Renal pelvis (tissue), 12 donors: ENCODE measurements at places on chromosomes 4 and X. TPM values are rescaled to one million over a fixed set of nuclear protein-coding genes. Genes with fewer than 3 reads are reported as not detected.

DNA sequence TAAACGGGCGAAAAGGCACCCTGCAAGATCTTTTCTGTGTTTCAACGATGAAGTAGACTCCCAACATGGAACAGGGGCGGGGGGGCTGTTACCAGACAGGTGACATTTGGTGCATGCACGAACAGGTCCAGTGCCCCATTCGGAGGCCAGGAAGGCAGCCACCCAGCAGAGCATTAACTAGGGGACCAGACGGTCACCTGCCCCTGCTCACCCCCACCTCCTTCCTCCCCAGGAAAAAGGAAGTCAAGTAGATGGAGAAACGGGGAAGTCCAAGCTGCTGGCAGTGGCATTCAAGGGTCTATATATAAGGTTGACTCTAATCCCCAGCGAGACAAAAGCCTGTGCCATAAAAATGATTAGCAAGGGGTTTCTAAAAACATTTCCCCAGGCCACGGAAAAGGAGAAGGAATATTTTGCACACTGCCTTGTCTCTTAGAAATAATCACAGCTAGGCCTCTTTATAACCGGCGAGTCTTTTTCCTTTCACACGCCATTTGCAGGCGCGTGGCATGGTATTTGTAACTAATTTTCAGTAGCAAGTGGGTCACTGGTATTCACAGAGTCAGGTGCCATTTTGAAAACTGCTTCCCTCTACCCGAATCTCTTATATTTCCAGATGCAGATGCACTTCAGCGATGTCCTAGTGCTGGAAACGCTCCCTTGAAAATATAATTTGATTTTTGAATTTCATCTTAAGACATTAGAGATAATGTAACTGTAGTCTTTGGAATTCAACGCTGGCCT lies 1.2 kb upstream of the TMSB4X start:
- DNase-seq: no peak

DNA sequence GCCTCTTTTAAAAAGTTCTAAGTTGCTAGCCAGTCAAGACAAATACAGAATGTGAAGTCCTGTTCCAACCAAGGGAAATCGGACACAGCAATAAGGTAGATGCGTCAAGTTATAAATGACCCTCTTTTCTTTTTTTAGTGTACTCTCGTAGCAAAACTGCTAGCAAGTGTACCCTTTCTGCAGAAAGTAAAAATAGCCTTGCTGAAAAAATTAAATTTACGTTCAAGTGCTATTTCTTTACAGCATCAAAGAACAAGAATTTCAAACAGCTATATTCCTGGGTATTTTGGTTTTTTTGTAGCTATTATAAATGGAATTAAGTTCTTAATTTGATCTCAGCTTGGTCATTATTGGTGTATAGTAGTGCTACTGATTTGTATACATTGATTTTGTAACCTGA lies 119.2 kb downstream of the NAA11 start:
- no peak for DNase-seq

GRCh38 chr4:172786039-172786792 lies 382.4 kb upstream of the GALNT7 start:
- peak; percentile 57 for DNase-seq

DNA sequence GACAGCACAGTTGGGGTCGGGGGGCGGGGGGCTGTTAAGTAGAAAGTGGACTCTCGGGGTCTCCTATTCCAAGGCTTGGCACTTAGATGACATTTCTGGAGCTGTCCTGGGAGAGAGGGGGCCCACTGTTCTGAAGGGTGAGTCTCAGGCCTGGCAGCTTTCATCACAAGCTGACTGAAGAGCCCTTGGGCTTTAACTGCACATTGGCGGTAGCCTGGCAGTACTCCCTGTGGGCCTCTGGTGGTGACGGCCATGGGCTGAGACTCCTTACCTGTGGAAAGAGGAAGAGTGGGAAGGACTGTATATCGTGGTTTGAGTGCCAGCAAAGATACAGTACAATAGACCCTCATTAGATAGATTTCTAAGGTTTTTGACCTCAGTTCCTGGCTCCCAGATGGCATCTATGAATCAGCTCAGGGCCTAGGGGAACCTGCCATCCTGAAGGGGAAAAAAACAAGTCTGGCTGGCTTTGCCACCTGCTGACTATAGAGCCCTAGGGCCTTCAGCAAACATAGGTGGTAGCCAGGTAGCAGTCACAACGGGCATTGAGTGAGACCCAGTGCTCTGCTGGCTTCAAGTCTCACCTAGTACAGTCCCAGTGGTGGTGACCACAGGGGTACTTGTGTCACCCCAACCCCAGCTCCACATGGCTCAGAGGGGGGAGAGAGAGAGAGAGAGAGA lies 87.9 kb downstream of the ANKRD17 start:
- DNase-seq: no peak

- no peak for DNase-seq
Measured at GRCh38 chr4:41144040-41144379, 70.3 kb downstream of the APBB2 start.

DNA sequence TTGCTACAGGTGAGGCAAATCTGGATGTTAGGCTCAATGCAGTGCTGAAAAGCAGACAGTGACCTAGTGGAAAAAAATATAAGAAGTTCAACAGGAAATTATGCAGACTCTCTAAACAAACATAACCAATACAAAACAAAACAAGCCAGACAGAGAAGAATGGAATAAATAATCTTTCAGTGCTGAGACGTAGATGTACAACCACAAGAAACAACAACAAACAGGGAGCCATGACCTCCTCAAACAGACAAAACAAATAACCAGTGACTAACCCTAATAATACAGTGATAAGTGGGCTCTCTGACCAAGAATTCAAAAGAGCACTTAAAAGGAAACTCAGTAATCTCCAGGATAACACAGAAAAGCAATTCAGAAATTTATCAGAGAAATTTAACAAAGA lies 239.3 kb downstream of the SLC39A8 start:
- DNase-seq: no peak

- no peak for DNase-seq
Measured at GRCh38 chrX:66015900-66016689, 23.8 kb downstream of the VSIG4 start.

Gene MAP9
- 32.2 TPM for polyA plus RNA-seq

GRCh38 chr4:107870916-107871786 lies 46.4 kb downstream of the SGMS2 start:
- no peak for DNase-seq

DNA sequence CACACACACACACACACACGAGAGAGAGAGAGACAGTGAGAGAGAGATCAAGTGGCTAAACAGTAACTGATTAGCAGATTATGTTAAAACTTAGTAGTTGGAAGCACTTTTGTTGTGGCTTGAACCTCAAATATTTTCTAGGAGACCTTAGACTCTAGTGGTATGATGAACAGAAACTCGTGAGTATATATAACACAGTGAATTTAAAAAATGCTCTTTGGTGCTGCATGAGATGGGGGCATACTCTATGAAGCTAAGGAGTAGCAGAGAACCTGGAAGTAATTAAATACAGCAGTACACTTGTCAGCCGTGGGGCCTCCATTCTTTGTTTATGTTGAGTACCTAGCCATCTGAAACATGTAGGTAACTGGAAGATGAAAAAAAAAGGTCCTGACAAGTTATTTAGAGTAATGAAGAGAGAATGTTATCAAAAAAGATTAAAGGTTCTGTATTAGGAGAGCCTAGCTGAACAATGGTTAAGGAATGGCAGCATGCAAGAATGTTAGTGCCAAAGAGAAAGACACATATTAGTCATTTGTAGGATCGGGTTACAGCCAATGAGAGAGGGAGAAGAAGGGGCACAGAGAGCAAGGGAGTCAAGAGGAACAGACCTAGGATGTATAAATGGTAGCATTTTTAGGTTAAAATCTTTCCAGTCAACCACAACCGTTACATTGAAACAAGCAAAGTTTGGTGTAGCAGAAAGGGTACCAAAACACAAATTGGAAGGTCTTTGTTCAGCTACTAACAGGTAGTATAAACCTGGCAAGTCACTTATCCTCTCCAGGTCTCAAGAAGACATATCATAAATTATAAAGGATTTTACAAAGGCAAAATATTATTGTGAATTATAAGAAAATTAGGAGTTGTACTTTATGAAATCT lies 316.7 kb upstream of the DIPK2B start:
- DNase-seq: no peak

Gene HTN3
- polyA plus RNA-seq: not detected

DNA sequence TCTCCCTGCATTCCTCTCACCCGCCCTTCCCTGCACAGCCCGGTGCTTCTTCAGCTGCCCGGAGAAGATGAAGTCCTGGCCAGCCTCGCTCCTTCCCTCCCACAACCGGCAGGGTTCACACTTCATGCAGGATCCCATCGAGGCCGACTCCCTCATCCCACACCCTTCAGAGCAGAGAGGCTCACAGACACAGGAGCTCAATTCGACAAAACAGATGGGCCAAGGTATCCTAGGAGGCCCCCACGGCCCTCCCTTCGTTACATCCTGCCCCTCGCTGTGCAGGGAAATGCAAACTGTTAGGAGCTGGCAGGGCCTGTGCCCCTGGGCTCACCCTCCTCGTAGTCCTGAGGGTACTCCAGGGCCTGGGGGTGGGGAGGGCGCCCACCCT lies 238.1 kb downstream of the DHRSX start:
- no peak for DNase-seq

DNA sequence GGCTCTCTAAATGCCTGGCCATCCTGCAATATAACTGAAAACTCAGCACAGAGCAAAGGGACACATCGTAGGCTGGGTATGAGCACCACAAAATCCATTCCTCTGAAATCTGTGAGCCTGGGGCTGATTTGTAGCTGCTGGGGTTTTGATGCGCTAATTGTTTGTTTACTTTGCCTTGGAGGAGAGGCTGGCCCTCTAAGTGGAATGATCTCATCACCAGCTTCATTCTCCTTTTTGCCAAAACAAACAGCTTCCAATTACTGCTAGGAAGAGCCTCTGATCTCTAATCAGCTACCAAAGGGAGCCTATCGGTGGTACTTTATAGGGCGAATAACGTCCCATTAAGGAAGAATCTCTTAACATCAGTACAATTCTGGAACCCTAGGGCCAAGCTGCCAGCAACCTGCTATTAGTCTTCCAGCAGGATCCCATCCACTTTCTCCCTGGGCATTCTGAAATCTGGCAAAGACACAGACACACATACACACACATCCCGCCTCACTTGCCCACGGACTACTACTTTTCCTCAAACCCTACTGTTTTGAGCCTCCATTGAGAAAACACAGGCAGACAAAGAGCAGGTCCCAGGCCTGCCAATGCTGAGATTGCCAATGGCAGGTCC lies 5.8 kb downstream of the ANOS1 start:
- no peak for DNase-seq

Gene HEPH
- 45.9 TPM for polyA plus RNA-seq

Gene NPFFR2
- polyA plus RNA-seq: 1.9 TPM

Gene FAM184B
- 0.77 TPM for polyA plus RNA-seq

Gene CENPI
- 7.9 TPM for polyA plus RNA-seq

Gene LDB2
- polyA plus RNA-seq: 79.8 TPM

Gene KLB
- 0.18 TPM for polyA plus RNA-seq

GRCh38 chr4:67160394-67160793 lies 384.9 kb downstream of the CENPC start:
- peak; percentile 3 for DNase-seq

Gene GPC3
- 934 TPM for polyA plus RNA-seq

GRCh38 chrX:151393514-151393913 lies 3.5 kb upstream of the VMA21 start:
- DNase-seq: no peak

- DNase-seq: no peak
Measured at GRCh38 chrX:110448459-110448858, 89.8 kb downstream of the RTL9 start.

GRCh38 chrX:10239611-10240064 lies 82.9 kb downstream of the CLCN4 start:
- DNase-seq: no peak

Gene ODAPH
- polyA plus RNA-seq: 0.51 TPM

Gene BMX
- polyA plus RNA-seq: 0.34 TPM

DNA sequence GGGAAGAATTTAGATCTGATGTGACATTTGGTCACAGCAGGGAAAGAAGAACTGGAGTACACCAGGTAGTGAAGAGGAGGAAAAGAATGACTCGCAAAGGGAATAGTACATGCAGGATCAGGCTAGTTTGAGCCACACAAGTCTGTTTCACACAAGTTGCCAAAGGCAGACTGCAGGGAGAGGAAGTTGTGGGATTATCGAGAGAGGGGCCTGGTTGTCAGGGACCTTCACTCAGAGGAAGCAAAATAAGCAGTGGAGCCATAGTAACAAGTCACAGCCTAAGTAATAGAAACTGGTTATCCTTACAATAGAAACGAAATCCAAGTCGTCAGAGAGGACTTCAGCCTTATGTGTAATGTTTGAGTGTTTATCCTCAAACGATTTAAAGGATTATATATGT lies 316.7 kb upstream of the HTR2C start:
- no peak for DNase-seq

Gene C4orf17
- 0.14 TPM for polyA plus RNA-seq

GRCh38 chr4:52552778-52553177 lies 106.3 kb downstream of the USP46 start:
- DNase-seq: no peak

GRCh38 chr4:90544532-90545045 lies 417.4 kb downstream of the CCSER1 start:
- no peak for DNase-seq

GRCh38 chr4:93116624-93117023 lies 711.9 kb upstream of the ATOH1 start:
- peak; percentile 7 for DNase-seq

- DNase-seq: no peak
Measured at GRCh38 chr4:152281211-152281610, 254.7 kb downstream of the FBXW7 start.

DNA sequence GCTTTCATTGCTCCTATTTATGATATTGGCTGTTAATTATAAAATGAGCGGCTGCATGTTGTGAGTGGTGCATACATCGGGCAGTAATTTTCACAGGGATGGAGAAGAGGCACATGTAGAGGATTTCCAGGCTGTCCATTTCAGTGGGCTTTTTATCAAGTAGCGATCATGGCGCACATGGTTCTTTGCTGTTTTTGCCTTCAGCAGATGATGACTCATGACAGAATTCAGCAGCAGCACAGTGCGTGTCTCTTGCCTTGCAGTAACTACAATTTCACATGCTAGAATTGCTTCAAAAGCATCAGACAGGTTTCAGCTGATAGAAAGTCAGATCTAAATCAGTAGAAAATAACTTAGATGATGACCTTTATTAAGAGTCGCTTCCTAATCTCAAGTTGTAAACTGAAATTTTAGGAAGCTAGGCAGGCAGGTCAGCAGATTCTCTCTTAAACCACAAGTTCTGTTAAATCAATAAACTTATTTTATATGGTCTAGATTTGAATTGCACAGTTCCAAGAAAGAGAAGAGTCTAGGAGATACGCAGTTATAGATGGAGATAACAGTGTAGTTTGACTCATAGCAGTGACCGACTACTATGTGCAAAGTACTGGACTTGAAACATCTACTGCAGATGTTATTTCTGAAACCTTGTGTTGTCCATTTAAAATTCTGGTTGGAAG lies 35.8 kb downstream of the LRP2BP start:
- DNase-seq: no peak

- no peak for DNase-seq
Measured at GRCh38 chrX:2829469-2830246, 928 bp downstream of the GYG2 start.

- no peak for DNase-seq
Measured at GRCh38 chrX:30888526-30889146, 418 bp downstream of the TAB3 start.

GRCh38 chr4:167955006-167955405 lies 137.3 kb upstream of the ANXA10 start:
- no peak for DNase-seq
